ENCODE measurements at places on chromosomes 3 and 15.

GRCh38 chr3:126125341-126125740 lies 41.4 kb upstream of the SLC41A3 start:
- no peak for DNase-seq

DNA sequence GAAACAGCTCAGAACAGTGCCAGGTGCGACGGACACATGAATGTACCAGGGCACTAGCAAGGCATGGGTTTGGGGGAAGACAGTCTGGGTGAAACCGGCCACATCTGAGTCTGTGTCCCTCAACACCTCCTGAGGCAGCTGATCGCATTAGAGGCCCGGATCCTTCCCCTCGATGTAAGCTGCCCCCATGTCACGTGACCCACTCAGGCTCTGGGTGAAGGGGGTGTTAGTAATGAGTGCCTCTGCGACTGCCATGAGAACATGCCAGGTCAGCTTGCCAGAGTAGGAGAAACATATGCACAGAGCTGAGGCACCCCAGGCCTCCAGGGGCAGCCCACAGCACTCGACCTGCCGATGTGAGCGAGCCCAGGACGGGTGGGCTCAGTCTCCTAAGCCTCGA lies 29.7 kb downstream of the PRR23E start:
- no peak for DNase-seq

GRCh38 chr3:44198284-44199269 lies 43.1 kb upstream of the TOPAZ1 start:
- peak; percentile 41 for DNase-seq

DNA sequence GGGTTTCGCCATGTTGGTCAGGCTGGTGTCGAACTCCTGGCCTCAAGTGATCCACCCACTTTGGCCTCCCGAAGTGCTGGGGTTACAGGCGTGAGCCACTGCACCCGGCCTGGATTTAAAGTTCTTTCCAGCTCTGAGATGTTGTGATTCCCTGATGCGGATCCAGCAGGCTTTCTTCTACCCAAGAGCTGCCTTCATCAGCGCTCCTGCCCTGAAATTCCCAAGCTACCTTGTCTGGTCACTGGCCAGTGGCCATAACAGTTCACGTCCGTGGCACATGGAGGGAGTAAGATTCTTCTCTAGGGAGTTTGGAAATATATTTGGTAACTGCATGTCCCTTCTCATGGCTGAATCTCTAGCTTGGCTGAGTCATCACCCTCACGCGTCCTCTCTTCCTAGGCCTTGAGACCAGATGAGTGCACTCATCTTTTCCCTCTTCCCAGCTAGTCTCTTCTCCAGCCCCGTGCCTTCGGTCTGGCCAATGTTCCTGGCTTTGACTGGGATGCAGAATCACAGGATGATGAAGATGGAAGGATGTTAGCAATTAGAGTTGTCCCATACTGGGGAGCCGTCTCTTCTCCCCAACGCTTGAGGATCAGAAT lies 29.8 kb upstream of the APOD start:
- DNase-seq: no peak

DNA sequence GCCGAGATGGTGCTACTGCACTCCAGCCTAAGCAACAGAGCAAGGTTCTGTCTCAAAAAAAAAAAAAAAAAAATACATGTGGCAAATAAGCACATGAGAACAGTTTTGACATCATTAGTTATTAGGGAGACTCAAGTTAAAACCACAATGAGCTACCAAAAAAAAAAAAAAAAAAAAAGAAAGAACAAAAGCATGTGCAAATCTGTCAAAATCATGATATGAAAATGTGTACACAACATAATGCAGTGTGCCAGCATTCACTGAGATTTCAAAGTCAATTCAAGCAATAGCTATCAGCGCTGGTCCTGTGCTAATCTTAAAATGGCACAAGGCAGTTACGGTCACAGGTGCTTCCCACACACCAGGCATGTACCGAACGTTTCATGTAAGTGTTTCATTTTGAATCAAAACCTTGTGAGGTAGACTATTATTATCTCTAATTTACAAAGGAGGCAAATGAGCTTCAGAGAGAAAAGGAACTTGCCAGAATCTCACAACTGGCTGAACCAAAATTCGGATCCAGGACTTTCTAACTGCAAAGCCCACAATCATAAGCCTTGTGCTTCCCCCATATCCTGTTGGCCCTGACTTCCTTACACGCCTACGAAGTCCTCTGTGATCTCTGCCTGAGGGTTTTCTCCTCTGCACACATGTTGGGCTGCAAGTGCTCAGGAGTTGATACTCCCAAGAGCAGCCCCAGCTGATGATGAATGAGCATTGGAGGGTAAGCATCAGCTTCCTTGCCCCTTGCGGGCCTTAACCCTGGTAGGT lies 200.1 kb upstream of the PROK2 start:
- DNase-seq: no peak

- DNase-seq: no peak
Measured at GRCh38 chr15:50257924-50258323, 7.6 kb downstream of the HDC start.

GRCh38 chr3:19898721-19899120 lies 35.3 kb downstream of the EFHB start:
- DNase-seq: no peak

DNA sequence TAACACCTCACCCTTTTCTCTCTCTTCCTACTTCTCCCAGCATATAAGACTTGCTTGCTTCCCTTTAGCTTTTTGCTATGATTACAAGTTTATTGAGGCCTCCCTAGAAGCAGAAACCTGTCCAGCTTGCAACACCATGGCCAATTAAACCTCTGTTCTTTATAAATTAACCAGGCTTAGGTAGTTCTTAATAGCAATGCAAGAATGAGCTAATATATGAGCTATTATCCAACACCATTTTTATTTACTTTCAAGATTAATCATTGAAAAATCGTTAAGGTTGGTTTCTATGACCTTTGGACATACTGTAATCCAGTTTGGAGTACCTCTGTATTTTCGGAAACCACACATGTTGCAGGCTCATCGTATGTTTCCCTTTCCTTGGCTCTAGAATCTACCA lies 643.1 kb downstream of the ZPLD1 start:
- no peak for DNase-seq

- no peak for DNase-seq
Measured at GRCh38 chr3:48989126-48989795, 780 bp upstream of the P4HTM start.

GRCh38 chr3:108098003-108098370 lies 7.2 kb upstream of the CD47 start:
- no peak for DNase-seq

DNA sequence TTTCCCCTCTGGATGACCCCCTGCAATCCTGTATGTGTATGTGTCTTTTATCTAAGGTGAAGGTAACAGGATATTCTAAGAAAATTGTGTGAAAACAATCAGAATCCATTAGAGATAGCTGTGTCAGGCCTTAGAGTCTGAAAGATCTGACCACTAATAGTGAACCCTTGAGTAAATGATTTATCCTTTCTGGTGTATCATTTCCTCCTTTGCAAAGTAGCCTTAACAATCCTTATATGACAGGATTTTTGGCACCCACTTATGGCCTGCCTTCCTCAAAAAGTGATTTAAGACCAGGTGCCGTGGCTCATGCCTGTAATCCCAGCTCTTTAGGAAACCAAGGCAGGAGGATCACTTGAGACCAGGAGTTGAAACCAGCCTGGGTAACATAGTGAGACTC lies 110.2 kb downstream of the RBPMS2 start:
- no peak for DNase-seq

- no peak for DNase-seq
Measured at GRCh38 chr3:72665701-72666446, 182.4 kb downstream of the SHQ1 start.

DNA sequence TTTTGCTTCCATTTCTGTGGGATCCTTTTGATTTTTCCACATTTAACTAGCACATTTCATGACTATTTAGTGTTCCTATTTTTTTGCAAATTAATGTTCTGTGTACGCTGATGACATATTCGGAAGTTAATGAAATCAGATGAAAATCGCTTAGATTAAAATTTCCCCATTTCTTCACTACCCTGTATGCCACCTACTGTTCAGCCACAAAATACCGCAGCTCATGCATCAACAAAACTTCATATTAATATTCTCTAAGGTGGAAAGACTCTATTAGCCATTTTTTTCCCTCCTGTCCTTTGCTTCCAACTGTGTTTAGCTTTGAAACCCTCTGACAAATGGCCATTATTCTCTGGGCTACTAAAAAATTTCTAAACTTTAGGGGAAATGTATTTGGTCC lies 300.6 kb downstream of the MECOM start:
- no peak for DNase-seq

DNA sequence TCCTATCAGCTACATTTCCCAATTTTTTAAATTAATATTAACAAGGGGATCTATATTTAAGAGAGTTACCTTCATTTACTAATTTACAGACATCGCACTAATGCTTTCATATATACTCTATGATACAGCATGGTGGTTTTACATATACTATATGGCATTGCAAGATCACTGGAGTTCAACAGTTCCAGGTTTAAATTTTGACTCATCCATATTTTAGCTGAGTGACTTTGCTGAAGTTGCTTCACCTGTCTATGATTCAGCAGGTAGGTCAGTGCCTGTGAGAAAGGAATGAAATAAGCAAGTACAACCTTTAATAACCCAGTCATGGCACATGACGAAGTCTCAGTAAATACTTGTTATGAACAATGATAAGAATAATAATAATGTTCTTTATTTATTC lies 211.1 kb downstream of the P3H2 start:
- DNase-seq: no peak

- no peak for DNase-seq
Measured at GRCh38 chr15:33094336-33094735, 100.2 kb downstream of the FMN1 start.

DNA sequence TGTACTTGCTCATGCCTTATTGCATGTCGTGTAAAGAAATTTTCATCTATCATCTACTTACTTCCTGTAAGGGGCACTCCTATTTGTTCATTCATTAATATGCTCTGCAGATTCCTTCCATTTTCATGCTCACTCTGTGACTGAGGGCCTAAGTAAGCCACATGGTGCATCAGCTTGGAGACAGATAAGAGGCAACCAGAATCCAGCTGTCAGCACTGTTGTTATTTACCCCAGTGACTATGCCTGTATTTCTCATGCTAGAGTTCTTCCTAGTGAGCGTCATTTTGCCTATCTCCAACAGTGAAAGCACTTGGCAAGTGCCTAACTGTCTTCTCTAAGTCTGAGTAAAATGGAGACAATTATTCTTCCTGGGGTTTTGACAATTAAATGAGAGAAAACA lies 124.8 kb upstream of the ABI3BP start:
- DNase-seq: no peak

DNA sequence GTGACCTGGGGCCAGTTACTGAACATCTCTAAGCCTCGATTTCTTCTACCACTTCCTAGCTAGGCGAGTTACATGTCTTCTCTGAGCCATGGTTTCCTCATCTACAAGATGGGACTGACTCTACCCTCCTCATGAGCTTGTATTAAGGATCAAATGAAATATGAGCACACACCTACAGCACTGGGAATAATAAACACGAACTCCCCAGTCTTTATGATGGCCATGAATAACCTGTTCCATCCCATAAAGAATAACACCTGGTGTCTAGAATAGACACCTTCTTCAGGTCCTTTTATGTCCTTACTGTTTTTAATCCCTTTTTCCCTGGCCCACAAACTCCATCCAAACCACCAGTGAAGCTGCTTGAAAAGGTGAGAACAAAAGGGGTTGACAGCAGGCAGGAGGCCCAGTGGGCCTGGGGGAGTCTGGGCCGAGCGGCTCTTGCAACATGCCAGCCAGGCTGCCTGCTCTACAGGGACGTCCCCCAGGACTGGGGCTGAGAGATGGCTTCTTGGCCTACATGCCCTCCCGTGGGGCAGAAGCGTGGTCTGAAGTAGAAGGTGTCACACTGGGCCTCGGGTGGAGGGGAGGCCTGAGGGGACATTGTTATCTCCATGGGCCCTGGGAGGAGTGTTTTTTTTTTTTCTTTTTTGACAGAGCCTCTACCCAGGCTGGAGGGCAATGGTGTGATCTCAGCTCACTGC lies 178.2 kb downstream of the RAB11A start:
- DNase-seq: no peak

DNA sequence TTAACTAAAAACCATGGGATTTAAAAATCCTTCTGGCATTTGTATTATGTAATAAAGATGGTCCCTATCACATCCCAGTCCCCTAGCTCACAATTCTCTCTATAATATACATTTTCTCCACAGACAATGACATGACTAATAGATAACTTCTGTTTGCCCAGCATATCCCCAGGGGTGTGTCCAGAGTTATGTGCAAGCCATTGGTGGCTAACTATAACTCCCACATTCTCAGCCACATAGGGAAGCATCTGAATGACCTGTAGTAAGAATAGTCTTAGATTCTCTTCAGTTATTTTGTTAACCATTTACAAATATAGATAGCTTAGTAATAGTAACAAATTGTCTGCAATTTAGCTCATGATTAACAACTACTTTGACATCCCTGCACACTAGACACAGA lies 52.2 kb upstream of the RBSN start:
- no peak for DNase-seq

DNA sequence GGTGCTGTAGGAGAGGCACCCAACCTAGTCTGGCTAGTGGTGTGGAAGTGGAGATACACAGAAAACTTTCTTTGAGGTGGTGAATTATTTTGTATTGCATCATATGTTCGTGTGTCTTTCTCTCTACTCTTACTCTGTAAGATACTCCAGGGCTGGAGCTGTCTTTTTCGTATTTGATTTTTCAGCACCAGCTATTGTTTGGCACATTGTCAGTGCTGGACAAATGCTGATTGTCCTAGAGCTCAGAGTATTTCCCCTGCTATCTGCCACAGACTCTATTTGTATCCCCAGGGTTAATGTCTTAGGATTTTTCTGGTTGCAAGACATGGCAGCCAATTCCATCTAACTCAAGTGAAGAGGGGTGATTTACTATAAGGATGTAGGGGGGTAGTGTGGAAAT lies 110.5 kb downstream of the SAMMSON start:
- DNase-seq: no peak

DNA sequence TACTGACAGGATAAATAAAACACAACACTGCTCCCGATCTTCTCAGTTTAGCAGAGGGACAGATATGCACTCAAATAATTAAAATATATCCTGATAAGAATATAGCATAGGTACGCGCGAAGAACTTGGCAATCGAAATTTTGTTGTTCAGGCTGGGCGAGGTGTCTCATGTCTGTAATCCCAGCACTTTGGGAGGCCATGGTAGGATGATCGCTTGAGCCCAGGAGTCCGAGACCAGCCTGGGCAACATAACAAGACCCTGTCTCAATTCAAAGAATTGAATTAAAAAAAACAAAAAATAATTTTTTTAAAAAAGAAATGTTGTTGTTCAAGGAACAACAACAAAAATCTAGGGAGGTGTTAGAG lies 7.6 kb downstream of the B2M start:
- no peak for DNase-seq

- DNase-seq: no peak
Measured at GRCh38 chr15:66957431-66957720, 108.0 kb upstream of the SMAD3 start.

DNA sequence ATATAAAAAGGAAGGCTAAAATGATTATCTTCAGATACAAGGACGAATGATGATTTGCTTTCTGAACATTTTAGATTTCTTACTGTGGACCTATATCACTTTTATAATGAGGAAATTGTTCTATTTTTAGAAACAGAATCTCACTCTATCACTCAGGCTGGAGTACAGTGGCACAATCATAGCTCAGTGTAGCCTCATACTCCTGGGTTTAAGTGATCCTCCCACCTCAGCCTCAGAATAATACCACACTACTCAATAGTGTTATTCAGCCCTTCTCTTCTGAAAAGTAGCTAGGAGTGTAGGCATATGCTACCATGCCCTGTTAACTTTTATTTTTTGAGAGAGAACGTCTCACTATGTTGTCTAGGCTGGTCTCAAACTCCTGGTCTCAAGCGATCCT lies 15.8 kb downstream of the DNAJC13 start:
- no peak for DNase-seq

Measured in activated CD8-positive, alpha-beta memory T cell treated with anti-CD3 and anti-CD28 coated beads for 48 hours (primary cell).